Activated naive CD4-positive, alpha-beta T cell treated with anti-CD3 and anti-CD28 coated beads, Interleukin-2, amount 50 U/mL, for 72 hours (primary cell): ENCODE measurements at places on chromosomes 7 and 10. TPM values are rescaled to one million over a fixed set of nuclear protein-coding genes. Genes with fewer than 3 reads are reported as not detected.

GRCh38 chr7:57328457-57328856 is 121.5 kb upstream of the ZNF716 start:
- no peak for DNase-seq

DNA sequence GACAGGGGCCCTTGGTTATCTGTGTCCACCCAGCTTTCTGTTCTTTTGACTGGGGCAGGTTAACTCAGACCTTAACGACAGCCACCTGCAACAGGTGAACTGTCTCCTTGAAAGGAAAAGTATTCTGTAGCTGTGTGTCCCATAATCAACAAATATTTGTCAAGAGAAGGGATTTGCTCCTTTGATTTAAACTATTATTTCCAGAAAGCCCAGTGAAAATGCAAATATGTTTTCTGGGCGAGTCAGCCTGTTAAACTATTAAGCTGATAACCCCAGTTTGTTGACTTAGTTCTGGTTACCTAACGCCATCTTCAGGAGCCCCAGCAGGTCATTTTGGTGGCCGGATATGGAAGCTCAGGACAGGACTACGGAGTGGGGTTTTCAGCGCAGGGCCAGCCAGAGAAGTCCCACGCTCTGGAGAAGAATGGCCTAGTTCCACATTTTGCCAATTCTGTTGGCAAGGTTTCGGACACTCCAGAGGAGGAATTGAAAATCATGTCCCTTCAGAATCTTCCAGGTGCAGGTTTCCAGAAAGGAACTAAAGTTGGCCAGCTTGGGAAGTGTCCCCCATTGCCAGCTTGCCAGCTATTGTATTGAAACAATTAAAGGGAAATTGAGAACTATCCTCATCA is 54.5 kb downstream of the ADRA2A start:
- DNase-seq: no peak

Gene PRR15
- not detected for total RNA-seq

GRCh38 chr7:106681815-106682495 is 21.0 kb upstream of the CCDC71L start:
- no peak for DNase-seq

- no peak for DNase-seq
Measured at GRCh38 chr10:56912043-56912442, 551.0 kb upstream of the ZWINT start.
